ENCODE measurements at places on chromosomes 4 and X.

DNA sequence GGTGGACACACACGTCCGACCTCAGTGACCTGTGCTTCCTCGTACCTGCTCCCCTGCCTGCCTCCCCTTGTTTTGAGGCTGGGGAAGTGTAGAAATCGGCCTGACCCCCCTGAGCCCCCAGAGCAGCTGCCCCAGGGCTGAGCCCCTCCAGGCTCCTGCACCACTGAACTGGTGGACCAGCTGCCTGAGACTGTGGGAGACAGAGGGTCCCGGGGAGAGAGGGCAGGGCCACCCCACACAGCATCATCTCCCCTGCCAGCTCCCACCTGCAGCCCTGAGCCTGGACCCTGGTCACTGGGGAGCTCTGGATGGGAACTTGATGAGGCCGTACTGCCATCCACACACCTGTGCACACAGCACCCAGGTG lies 15.0 kb upstream of the NAT8L start:
- no peak overlapping the region for H3K27ac ChIP-seq
- no peaks in the 10 kb centered on the region for H3K4me1 ChIP-seq
- no peaks in the 10 kb centered on the region for H3K36me3 ChIP-seq
- no peak for DNase-seq
- no peak overlapping the region for H3K4me3 ChIP-seq

- no peaks in the 10 kb centered on the region for H3K36me3 ChIP-seq
- peaks cover 3% of the 10 kb centered on the region for H3K4me1 ChIP-seq
- DNase-seq, result peak; percentile 83
- no peak overlapping the region for H3K27ac ChIP-seq
- no peak overlapping the region for H3K4me3 ChIP-seq
Observed at GRCh38 chrX:154308108-154308946, 12.7 kb downstream of the TKTL1 start.

DNA sequence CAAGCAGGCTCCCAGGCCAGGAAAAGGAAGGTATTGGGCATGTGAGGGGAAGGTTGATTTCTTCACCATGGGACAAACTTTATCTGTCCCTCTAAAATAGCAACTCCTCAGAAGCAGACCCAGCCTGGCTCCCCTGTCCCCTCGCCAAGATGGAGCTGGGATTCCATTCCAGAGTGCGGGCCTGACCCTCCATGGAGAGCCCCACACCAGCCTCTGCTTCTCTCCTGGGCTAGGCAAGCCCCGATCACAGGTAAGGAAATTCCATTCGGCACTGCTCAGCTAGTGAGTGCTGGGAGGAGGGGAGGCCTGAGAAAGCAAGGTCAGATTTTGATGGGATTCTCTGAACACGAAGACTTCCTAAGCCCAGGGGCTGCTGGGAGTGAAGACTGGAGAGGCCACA lies 98.4 kb downstream of the EFNB1 start:
- DNase-seq, result no peak
- no peaks in the 10 kb centered on the region for H3K27me3 ChIP-seq
- H3K27ac ChIP-seq, result no peak overlapping the region
- no peaks in the 10 kb centered on the region for H3K36me3 ChIP-seq
- no peak overlapping the region for H3K4me3 ChIP-seq
- peaks cover 5% of the 10 kb centered on the region for H3K4me1 ChIP-seq

DNA sequence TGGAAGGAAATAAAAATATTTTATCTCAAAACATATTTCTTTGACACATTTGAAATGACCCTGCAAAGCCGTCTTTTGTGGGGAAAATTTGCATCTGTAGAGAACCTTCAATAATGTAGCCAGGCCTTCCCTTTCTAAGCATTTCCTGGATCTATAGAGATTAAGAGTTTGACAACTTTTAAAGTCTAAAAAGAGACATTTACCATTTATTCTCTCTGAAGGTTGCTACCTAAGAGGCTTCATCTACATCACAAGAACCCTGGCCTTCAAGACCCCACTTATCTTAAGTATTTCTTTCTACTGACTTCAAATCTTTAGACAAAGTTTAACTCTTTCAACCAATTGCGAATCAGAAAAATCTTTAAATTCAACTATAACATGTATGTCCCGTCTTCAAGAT lies 1639.8 kb downstream of the RPA4 start:
- peaks cover 19% of the 10 kb centered on the region for H3K36me3 ChIP-seq
- peaks cover 37% of the 10 kb centered on the region for H3K4me1 ChIP-seq
- peak overlapping the region; percentile 95 for H3K27ac ChIP-seq
- H3K27me3 ChIP-seq, result peaks cover 4% of the 10 kb centered on the region

DNA sequence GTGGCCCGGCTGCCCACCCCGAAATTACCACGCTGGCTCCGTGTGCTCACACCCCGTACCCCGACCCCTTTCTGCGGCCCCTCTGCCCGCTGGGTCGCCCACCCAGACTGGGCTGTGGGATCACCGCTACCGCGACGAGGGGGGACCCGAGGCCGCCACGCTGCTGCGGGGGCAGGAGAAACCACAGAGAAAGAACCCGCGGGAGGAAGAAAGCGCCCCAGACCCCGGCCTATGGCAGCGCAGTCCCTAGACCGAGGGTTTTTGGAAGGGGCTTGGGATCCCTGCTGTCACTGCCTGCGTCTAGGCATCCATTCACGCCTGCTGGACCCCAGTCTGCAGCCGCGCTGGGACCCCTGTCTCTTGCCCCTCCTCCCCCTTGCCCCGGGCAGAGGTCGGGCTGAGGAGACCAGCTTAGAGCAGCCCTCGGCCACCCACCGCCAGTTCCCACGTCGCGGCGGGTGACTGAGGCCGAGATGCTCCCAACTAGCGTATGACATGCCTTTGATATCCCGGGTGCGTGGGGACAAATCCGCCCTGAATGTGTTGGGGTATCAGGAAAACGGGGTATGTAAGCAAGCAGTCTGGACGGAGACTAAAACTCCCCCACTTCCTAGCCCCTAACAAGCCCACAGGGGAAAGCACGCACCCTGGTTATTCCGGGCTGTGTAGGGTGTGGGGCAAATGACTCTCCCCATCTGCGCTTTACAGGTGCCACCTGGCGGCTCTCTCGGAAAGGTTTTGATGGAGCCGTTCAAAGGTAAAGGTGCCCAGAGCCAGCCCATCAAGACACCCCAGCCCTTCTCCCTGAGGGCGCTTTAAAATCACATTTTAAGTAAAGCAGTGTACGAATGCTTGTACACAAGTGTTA lies 862 bp upstream of the INPP4B start:
- H3K27me3 ChIP-seq, result peaks cover 60% of the 10 kb centered on the region
- no peak overlapping the region for H3K27ac ChIP-seq
- H3K36me3 ChIP-seq, result no peaks in the 10 kb centered on the region
- DNase-seq, result peak; percentile 61
- H3K4me1 ChIP-seq, result peaks cover 15% of the 10 kb centered on the region

DNA sequence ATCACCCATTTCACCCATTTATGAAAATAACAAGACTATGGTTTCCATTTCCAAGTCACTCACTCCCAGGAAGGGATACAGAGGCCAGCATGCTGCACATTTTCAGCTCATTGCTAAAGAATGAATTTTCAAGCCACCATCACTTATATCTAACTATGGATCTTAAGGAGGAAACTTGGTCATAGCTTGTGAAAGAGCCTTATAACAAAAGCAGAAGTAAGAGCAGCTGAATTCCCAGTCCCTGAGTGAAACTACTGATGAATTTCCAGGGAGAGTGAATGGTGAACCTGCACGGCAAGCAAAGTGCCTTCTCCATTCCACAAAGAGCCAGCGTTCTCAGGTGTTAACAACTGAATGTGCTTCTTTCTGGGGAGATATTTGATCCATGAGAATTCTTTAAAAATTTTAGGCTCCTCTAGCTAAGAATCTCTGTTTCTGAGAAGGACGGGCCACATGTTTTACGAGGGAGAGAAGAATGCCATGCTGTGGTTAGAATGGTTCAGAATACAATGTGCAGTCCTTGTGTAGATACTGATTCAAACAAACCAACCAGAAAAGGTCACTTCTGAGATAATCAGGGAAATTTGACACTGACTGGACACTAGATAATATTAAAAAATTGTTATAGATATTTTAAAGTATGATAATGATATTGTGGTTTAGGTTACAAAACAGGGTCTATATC lies 24.0 kb downstream of the BTC start:
- peaks cover 4% of the 10 kb centered on the region for H3K4me1 ChIP-seq
- no peak overlapping the region for H3K4me3 ChIP-seq
- no peaks in the 10 kb centered on the region for H3K27me3 ChIP-seq
- H3K27ac ChIP-seq, result no peak overlapping the region
